ENCODE measurements at places on chromosomes 3 and 15.
A peak's percentile ranks its signal among the peaks of the same experiment; 100 is the strongest.

DNA sequence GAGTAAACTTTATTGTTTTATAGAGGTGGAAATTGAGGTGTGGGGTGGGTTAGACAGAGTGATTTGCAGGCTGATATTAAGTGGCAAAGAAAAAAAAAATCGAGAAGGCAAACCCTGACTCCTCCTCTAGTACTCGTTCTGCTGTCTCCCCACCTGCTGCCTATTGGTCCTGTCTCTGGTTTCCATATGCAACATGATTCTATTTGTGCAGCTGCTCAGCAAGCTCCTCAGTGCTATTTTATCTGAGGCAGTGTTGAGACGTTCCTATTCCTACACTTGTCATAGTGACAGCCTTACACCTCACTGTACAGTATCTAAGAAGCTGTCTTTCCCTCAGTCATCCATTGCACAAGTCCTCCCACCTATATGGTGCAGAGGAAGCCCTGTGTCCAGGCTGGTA, 45.1 kb downstream of the RSL24D1 start:
- DNase-seq: no peak

GRCh38 chr3:114558271-114558670, 264.4 kb downstream of the TIGIT start:
- DNase-seq: no peak

DNA sequence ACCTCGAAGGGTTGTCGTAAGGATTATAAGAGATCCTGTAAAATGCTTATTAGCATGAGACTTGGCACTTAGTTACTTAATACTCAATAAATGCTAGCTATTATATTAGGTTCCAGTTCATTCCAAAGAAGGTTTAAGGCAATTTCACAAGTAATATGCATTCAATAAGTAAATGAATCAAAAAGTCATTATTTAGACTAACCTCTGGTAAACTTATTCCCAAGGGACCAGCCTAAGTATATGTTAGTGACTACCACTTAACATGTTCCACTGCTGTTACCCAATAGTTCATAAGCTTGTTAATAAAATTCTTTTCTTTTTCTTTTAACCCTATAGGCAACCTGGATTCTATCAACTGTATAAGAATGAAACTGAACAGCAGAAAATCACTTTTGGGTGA, 5.1 kb downstream of the PDCD10 start:
- DNase-seq: no peak

DNA sequence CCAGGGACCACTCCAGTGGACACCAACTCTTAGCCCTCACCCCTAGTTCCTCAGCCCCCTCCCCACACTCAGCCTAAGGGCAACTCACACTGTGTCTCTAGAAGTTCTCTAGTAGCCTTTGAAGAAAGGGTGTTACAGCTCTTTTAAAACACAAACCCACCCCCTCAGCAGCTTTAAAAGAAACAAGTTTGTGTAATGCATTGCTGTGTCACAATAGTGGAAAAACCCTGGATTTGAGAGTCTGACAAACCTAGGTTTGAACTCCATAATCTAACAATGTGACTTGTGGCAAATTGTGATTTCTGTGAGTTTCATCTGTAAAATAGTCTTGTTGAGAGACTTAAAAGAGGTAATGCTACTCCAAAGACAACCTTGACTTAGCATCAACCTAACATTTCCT, 54.0 kb downstream of the PLCH1 start:
- DNase-seq: no peak

DNA sequence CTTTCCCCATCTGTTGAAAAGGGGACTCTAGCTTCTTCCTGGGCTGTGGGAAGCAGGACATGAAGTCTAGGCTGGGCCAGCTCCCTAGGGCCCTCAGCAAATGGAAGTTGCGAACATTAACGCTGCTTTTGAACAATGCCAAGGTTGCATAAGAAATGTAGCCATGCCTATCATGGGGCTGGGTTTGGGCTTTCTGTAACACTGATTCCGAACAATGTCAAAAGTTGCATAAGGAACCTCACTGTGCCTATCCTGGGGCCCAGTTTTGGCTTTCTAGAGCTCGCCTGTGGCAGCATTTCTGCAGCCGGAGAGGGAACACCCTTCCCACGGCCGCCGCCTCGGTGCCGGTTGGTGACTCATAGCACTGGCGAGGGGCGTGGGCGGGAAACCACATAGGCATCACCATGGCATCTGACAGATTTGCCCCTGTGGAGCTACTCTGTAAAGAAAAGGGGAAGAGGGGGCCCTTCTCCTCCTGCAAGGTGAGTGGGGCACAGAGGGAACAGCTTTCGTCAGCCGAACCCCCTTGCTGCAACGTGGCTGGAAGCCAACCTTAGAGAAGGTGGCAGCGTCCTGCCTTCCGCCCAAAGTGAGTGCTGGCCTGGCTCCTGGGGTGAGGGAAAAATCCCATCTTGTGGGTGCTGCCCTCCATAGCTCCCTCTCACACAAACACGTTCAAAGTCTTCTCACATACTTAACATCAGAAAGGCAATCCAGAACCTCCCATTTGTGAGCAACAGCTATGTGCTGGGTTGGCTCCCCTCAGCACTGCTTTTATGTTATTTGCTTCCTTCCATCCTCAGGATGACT, 46.6 kb upstream of the ATP2B2 start:
- peak; percentile 79 for DNase-seq

DNA sequence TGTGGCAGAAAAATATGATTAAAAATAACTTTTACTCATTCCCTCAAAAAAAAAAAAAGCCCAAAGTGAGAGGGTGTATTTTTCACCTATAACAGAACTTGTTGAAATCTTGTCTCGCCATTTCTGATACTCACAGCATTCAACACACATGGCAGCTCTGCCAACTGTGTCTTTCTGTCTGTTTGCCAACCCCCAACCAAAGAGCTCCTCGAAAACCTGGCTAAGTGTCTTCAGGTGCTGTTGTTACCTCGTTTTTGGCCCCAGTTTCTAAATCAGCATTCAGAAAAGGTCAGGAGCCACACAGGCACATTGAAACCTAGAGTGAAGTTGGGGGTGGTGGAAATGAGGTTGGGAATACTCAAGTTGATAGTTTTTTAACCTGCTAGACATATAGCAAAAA, 123.5 kb downstream of the TMEM108 start:
- no peak for DNase-seq

GRCh38 chr3:174243171-174243570, 616.0 kb upstream of the NAALADL2 start:
- no peak for DNase-seq

DNA sequence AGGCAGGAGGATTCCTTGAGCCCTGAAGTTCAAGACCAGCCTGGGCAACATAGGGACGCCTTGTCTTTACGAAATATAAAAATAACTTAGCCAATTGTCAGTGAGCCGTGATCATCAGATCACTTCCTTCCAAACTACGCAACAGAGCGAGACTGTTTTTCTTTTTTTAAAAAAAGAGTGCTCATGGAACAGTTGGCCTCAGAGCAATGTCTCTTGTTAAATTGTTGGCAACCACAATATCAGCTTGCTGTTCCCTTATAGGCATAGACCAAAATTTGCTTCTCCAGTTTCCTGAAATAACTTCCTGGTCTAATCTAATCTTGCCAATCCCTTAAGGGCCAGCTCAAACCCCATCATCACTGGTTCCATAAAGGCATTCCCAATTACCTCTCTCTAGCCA, 93.3 kb upstream of the SLC4A7 start:
- no peak for DNase-seq

DNA sequence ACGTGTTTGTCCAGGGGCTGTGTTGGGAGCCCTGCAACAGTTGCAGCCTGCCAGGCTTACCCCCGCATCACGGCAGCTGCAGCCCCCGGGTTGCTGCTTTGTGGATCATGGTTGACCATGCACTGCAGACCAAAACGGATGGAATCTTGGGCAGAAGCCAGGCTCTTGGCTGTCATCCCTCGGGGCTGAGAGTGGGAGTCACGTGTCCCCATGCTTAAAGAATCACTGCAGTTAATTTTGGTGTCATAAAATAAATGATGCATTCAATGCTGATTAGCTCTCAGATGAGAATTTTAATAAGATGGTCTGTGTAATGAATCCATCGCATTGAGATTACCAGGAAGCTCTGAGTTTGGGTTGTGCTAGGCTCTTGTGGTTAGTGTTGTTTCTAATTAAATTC, 115.6 kb downstream of the CHDH start:
- no peak for DNase-seq

DNA sequence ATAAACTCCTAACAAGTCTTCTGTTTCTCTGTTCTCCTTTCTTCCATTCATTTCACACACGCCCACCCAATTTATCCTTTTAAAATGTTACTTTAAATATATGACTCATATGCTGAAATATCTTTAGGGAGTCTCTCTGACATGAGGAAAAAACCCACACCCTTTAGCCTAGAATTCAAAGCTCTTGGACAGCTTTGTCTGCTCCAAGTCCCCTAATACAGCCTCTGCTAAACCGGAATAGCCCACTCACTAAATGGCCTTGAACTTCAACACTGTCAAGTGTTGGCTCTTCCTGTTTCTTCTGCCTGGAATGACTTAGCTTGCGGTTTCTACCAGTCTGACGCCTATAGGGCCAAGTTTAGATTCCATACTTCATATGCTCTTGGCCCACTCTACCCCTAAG, 3.3 kb upstream of the CD96 start:
- no peak for DNase-seq

DNA sequence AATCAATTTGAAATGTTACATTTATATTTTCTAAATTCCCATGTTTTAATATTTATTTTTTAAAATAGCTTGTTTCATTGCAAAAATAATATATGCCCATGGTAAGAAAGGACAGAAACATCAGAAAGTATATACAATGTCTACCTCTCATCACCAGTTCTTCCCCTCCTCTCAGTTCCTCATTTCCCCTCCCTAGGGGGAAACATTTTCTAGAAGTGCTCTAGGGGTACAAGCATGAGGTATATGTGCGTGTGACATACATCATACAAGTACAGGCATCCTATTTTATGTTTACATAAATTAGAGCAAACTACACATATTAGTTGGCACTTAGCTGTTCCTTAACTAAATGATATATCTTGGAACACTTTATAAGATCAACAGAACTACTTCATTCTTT, 189.3 kb upstream of the VEPH1 start:
- no peak for DNase-seq

DNA sequence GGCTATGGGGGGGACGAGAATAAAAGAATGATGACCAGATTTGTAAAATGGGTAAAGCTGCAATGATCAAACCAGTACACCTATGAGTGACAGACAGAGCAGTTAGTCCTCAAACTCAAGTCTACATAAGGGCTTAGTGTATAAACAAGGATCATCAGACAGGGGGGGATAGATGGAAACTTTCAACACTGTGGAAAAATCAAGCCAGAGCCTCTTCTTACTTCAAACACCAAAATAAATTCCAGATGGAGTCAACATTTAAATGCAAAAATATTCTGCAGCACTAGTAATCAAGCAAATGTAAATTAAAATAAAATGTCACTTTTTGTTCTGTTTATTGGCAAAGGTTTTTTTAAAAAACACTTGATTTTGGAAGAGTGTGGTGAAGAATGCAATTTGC, 205.9 kb upstream of the RGMA start:
- DNase-seq: no peak

DNA sequence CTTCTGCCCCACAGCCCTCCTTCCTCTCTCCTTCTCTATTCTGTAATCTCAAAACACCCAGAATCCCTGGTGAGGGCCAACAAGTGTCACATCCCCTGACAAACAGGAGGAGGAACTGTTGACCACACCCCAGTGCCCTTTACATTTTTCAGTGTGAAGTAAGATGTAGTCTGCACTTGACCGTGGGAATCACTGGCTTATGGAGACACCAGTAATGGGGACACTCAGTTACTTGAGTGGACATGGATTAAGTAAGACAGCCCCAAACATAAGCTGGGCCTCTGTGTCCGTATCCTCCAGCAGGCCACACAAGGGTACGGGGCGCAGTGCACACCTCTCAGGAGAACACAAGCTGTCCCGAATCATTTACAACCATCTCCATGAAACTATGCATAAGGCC, 28.4 kb upstream of the LIMD1 start:
- DNase-seq: no peak

GRCh38 chr3:22704571-22705354, 498.4 kb upstream of the UBE2E2 start:
- DNase-seq: no peak

GRCh38 chr15:31042751-31043150, 51.3 kb upstream of the MTMR10 start:
- DNase-seq: no peak

GRCh38 chr3:126181398-126181725, 976 bp upstream of the ALDH1L1 start:
- DNase-seq: no peak

Data from stimulated activated CD4-positive, alpha-beta T cell treated with anti-CD3 and anti-CD28 coated beads, TNF-alpha, amount 100 ng/mL, for 4 hours (primary cell).